ENCODE measurements at places on chromosomes 1 and 21.

DNA sequence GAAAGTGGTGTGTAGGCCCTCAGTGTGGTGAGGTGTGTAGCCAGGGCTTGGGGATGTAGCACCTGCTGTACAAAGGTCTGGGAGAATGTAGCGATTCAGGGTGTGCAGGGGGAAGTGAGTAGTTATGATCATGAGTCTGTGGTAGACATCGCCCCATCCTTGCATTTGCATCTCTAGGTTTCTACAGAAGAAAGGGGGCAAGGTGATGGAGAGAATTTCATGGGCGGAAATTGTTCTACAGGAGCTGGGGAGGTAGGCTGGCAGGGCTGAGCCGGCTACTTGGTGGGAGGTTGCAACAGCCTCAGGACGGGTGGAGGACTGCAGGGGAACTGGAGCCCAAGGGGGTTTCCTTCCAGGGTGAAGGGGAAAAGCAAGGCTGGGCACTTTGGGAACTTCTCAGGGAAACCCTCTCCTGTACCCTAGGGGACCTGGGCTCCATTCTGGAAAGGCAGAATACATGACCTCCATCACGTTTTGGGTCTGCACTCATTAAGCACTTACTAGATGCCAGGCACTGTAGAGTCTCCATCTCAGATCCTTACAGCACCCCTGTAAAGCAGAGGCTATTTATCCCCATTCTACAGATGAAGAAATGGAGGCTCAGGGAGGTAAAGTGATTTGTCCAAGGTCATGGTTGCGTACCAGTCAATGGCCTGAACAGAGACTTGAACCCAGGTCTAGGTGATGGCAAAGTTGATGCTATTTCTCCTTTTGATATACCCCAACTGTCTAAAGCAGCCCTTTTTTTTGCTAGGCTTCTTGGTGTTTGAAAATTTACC is 14.5 kb upstream of the TNFRSF1B start:
- no peaks in the 10 kb centered on the region for H3K27me3 ChIP-seq
- DNase-seq = no peak
- H3K27ac ChIP-seq = no peak overlapping the region

- peaks cover 21% of the 10 kb centered on the region for H3K27me3 ChIP-seq
- peaks cover 6% of the 10 kb centered on the region for H3K4me1 ChIP-seq
- H3K4me3 ChIP-seq = no peak overlapping the region
- H3K36me3 ChIP-seq = peaks cover 2% of the 10 kb centered on the region
Observed at GRCh38 chr1:57172040-57172439, 206.2 kb upstream of the C8B start.

- no peak overlapping the region for H3K4me3 ChIP-seq
- H3K27ac ChIP-seq = no peak overlapping the region
- H3K4me1 ChIP-seq = no peaks in the 10 kb centered on the region
- peaks cover 38% of the 10 kb centered on the region for H3K27me3 ChIP-seq
Observed at GRCh38 chr1:37174341-37174740, 140.0 kb upstream of the GRIK3 start.

DNA sequence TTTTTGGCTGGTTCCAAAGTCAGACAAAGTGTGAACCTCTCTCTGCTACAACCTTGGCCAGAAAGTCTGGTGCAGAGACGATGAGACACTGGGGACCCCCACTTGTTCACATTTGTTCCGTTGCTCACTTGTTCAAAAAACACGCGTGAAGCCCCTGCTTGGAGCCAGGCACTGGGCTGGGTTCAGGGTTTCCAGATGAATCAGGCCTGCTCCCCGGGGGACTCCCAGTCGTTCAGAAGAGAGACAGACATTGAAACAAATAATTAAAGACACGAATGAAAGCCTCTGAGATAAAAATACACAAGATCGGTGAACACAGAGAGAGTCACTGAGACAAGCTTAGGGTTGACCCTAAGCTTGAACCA is 101.5 kb upstream of the RUNX3 start:
- H3K4me1 ChIP-seq = no peaks in the 10 kb centered on the region
- no peak for DNase-seq
- peaks cover 24% of the 10 kb centered on the region for H3K27me3 ChIP-seq
- no peaks in the 10 kb centered on the region for H3K36me3 ChIP-seq
- H3K4me3 ChIP-seq = no peak overlapping the region

DNA sequence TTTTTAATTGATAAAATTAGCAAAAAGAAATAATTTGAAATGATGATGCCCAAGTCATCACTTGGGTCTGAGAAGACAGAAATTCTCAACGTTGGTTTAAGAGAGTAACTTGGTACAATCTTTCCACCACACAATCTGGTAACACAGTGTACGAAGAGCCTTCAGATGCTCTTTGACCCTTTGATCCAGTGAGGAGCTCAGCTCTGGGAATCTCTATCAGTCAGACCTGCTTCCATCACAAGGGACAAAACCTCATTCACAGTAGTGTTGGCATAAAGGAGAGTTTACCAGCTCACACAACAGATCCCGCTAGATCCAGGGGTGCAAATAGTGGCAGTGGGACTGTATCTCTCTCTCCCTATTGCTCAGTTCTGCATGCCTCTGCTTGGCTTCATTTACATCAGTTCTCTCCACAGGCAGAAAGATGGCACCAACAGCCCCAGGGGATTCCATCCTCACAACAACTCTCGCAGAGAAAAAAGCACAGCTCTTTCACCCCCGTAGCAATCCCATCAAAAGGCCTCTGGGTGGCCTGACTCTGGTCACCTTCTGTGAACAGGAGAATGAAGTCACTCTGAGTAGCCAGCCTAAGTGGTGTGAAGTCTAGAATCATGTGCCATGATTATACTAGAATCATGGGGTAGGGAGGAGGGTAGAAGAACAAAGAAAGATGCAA is 119.7 kb downstream of the ZNF281 start:
- no peaks in the 10 kb centered on the region for H3K27me3 ChIP-seq
- DNase-seq = no peak
- no peaks in the 10 kb centered on the region for H3K4me1 ChIP-seq
- no peak overlapping the region for H3K4me3 ChIP-seq
- no peaks in the 10 kb centered on the region for H3K36me3 ChIP-seq
- H3K27ac ChIP-seq = no peak overlapping the region

GRCh38 chr1:109641078-109641740 is 14.7 kb upstream of the GSTM4 start:
- H3K4me1 ChIP-seq = peaks cover 30% of the 10 kb centered on the region
- DNase-seq = no peak
- no peak overlapping the region for H3K4me3 ChIP-seq
- no peaks in the 10 kb centered on the region for H3K36me3 ChIP-seq
- H3K27me3 ChIP-seq = no peaks in the 10 kb centered on the region

DNA sequence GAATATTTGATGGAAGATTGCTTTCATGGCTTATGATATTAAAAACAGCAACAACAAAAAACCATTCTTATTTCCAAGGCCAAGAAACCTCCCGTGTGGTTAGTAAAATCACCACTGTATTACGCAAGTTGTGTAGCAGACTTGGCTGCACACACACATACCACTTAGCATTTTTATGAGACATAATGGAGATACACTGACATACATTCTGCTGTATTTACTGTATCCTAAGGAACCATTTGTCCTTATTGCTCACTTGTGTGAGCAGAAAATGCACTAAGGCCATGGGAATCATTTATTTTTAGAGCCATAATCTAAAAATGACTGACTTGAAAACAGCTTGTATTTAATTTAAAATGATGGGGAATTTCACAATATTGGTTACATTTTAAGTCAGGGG is 584 bp upstream of the C1orf141 start:
- no peak for DNase-seq
- no peaks in the 10 kb centered on the region for H3K27me3 ChIP-seq
- no peaks in the 10 kb centered on the region for H3K36me3 ChIP-seq
- no peak overlapping the region for H3K4me3 ChIP-seq

- H3K36me3 ChIP-seq = peaks cover 6% of the 10 kb centered on the region
- peak overlapping the region; percentile 67 for H3K27ac ChIP-seq
- H3K27me3 ChIP-seq = no peaks in the 10 kb centered on the region
- no peak for DNase-seq
Observed at GRCh38 chr1:84619383-84620102, 45.3 kb upstream of the CTBS start.

- DNase-seq = no peak
- peaks cover 6% of the 10 kb centered on the region for H3K4me1 ChIP-seq
- H3K27ac ChIP-seq = no peak overlapping the region
- H3K4me3 ChIP-seq = no peak overlapping the region
- peaks cover 2% of the 10 kb centered on the region for H3K36me3 ChIP-seq
- no peaks in the 10 kb centered on the region for H3K27me3 ChIP-seq
Observed at GRCh38 chr1:197810812-197811211, 35.5 kb upstream of the DENND1B start.

GRCh38 chr21:35885942-35886541 is 174.3 kb downstream of the SETD4 start:
- peaks cover 6% of the 10 kb centered on the region for H3K4me1 ChIP-seq
- DNase-seq = no peak
- no peak overlapping the region for H3K4me3 ChIP-seq
- H3K27ac ChIP-seq = no peak overlapping the region
- no peaks in the 10 kb centered on the region for H3K36me3 ChIP-seq
- peaks cover 43% of the 10 kb centered on the region for H3K27me3 ChIP-seq

- no peak overlapping the region for H3K4me3 ChIP-seq
- no peaks in the 10 kb centered on the region for H3K27me3 ChIP-seq
- no peaks in the 10 kb centered on the region for H3K4me1 ChIP-seq
- no peaks in the 10 kb centered on the region for H3K36me3 ChIP-seq
- no peak overlapping the region for H3K27ac ChIP-seq
Observed at GRCh38 chr1:71166178-71167173, 85.6 kb upstream of the ZRANB2 start.

DNA sequence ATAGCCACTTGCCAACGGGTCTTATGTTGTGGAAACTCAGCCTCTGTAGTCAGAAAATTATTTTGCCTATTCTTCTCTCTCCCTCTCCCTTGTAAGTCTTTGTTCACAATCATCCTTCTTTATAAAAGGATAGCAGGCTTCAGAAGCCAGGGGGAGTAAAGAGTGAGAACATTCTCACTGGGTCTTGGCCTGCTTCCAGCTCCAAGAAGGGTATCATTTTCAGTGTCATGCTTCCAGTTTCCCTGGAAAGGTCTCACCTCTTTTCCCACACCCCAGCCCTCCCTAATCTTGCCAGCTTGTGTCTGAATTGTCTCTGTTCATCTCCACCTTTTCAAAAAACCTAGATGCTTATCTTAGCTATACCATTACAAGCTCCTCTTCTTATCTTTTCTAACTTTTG is 346.2 kb upstream of the LRRC7 start:
- H3K27ac ChIP-seq = no peak overlapping the region
- H3K36me3 ChIP-seq = no peaks in the 10 kb centered on the region
- H3K27me3 ChIP-seq = no peaks in the 10 kb centered on the region
- no peak for DNase-seq
- H3K4me1 ChIP-seq = no peaks in the 10 kb centered on the region

- H3K27ac ChIP-seq = peak overlapping the region; percentile 14
- H3K4me3 ChIP-seq = peak overlapping the region; percentile 15
- H3K4me1 ChIP-seq = peaks cover 33% of the 10 kb centered on the region
Observed at GRCh38 chr1:216183007-216183406, 240.2 kb downstream of the USH2A start.

DNA sequence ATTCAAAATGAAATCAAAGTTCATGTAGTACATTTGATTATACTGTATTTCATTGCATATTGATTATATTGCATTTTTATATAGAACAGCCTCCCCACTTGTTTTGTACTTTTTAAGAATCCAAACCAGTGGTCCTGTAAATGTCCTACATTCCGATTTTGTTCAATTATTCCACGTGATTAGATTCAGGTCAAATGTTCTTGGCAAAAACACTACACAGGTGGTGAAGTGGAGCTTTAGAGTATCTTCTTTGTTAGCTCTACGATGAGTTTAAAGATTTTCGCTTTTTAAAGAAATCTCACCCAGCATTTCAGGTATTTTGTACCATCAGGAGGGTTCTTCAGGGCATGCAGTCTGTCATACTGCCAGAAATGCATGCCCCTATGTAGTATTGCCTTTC is 120.6 kb downstream of the TRIM33 start:
- H3K27ac ChIP-seq = no peak overlapping the region
- H3K4me1 ChIP-seq = no peaks in the 10 kb centered on the region
- no peak for DNase-seq
- H3K36me3 ChIP-seq = peaks cover 41% of the 10 kb centered on the region

DNA sequence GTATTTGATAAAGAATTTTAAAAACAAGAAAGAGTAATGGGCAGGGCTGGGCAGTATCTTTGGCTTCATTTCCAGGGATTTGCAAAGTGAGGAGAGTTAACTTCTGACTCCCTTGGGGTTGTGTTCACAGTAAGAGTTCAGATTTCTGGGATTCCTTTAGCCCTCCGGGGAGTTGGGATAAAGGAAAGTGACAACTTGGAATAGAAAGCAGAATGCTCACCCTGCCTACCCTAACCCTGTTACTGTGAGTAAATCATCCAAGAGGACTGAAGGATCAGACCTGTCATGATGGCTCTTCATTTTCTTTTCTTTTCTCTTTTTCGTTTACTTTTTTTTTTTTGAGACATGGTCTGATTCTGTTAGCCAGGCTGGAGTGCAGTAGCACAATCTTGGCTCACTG is 76.1 kb downstream of the CACHD1 start:
- H3K4me3 ChIP-seq = no peak overlapping the region
- H3K36me3 ChIP-seq = no peaks in the 10 kb centered on the region

DNA sequence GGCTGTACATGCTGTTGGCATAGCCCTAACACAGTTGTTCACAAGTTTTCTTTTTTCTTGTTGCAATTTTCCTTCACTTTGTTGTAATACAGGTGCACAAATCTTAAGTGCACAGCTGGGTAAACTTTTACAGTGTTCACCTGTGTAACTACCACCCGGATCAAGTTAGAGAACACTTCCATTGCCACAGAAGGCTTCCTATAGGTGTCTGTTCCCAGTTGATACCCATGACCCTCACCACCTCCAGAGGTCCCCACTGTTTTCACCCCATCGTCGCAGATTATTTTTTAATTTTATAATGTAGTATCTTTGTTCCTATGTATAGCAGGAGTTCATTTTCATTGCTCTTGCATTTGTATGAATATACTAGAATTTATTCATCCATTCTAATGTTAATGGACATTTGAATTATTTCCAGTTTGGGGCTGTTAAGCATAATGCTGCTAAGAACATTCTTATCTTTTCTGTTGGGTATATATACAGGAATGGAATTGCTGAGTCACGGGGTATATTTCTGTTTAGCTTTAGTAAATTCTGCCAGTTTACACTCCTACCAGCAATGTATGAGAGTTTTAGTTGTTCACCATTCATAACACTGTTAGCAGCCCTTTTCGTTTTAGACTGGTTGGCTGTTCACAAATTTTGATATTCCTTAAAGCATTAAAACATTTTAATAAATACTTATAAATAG is 16.4 kb downstream of the SPRTN start:
- no peak overlapping the region for H3K4me3 ChIP-seq
- no peak overlapping the region for H3K27ac ChIP-seq
- DNase-seq = no peak
- H3K36me3 ChIP-seq = peaks cover 14% of the 10 kb centered on the region
- no peaks in the 10 kb centered on the region for H3K27me3 ChIP-seq

Measured in mesothelial cell of epicardium (in vitro differentiated cells).